ENCODE measurements at places on chromosomes 7 and 10. TPM values are rescaled to one million over a fixed set of nuclear protein-coding genes. Genes with fewer than 3 reads are reported as not detected.

Gene GLI3
- total RNA-seq = 10.5 TPM

Gene PPP3CB
- total RNA-seq = 61.6 TPM

Gene PDE6C
- not detected for total RNA-seq

Gene PYROXD2
- 11.7 TPM for total RNA-seq

Gene ANTXRL
- total RNA-seq = not detected

Gene DPCD
- total RNA-seq = 17.5 TPM

Gene MALSU1
- 83.8 TPM for total RNA-seq

Gene MSMB
- total RNA-seq = not detected

Gene PWWP2B
- total RNA-seq = 14.3 TPM

Gene HTR5A
- not detected for total RNA-seq

Gene TAS2R40
- not detected for total RNA-seq

Gene HPSE2
- total RNA-seq = 0.16 TPM

Gene PRTFDC1
- total RNA-seq = 5.0 TPM

Gene KIAA1217
- 24.0 TPM for total RNA-seq

Gene FBXO24
- 0.40 TPM for total RNA-seq

Gene PLEKHS1
- not detected for total RNA-seq

Gene DHTKD1
- total RNA-seq = 25.0 TPM

Gene MRLN
- total RNA-seq = not detected

Gene FAM185A
- 6.7 TPM for total RNA-seq

Gene C10orf67
- 0.35 TPM for total RNA-seq

Gene FANK1
- 0.43 TPM for total RNA-seq

Gene MAP3K8
- 6.1 TPM for total RNA-seq

Gene PNLIP
- not detected for total RNA-seq

Gene ASB15
- 20.0 TPM for total RNA-seq

Gene TMEM248
- total RNA-seq = 50.2 TPM

Gene LUC7L2
- total RNA-seq = 64.9 TPM

Gene AKR1C2
- total RNA-seq = 8.5 TPM

Gene TUBAL3
- 0.40 TPM for total RNA-seq

Gene IL6
- 5.8 TPM for total RNA-seq

Gene PTPRN2
- 0.92 TPM for total RNA-seq

Gene PPP1R17
- not detected for total RNA-seq

Gene ASB4
- 1.2 TPM for total RNA-seq

Gene AGMO
- total RNA-seq = 0.40 TPM

Gene EBLN1
- not detected for total RNA-seq

Gene CYP2C19
- total RNA-seq = not detected

Gene SLC18A2
- total RNA-seq = 0.24 TPM

Gene SEMA3A
- total RNA-seq = 1.00 TPM

Gene IDI2
- 0.51 TPM for total RNA-seq

Gene FOXI2
- 0.24 TPM for total RNA-seq

Gene FRMPD2
- not detected for total RNA-seq

Gene INMT
- 17.3 TPM for total RNA-seq

Gene ACTL6B
- not detected for total RNA-seq

Gene GIMAP5
- total RNA-seq = 6.6 TPM

Gene GPC2
- 0.92 TPM for total RNA-seq

Gene SPAG6
- total RNA-seq = not detected

Gene SDK1
- total RNA-seq = 0.32 TPM

Gene AKR1D1
- not detected for total RNA-seq

Gene SH2D4B
- total RNA-seq = not detected

Gene CCM2
- 35.3 TPM for total RNA-seq

Gene PRR15
- total RNA-seq = 0.40 TPM

Gene ITGA8
- 2.5 TPM for total RNA-seq

Gene ZNF655
- total RNA-seq = 42.1 TPM

Gene PRF1
- 1.2 TPM for total RNA-seq

Gene ZCCHC24
- 56.6 TPM for total RNA-seq

All from cardiac septum (tissue), 1 donor.